Non-pigmented ciliary epithelial cell (primary cell): ENCODE measurements at places on chromosomes 6 and 20.

GRCh38 chr6:26336355-26337198 lies 28.4 kb upstream of the BTN3A2 start:
- DNase-seq: no peak

GRCh38 chr6:15572296-15573016 lies 90.4 kb downstream of the DTNBP1 start:
- DNase-seq: no peak

DNA sequence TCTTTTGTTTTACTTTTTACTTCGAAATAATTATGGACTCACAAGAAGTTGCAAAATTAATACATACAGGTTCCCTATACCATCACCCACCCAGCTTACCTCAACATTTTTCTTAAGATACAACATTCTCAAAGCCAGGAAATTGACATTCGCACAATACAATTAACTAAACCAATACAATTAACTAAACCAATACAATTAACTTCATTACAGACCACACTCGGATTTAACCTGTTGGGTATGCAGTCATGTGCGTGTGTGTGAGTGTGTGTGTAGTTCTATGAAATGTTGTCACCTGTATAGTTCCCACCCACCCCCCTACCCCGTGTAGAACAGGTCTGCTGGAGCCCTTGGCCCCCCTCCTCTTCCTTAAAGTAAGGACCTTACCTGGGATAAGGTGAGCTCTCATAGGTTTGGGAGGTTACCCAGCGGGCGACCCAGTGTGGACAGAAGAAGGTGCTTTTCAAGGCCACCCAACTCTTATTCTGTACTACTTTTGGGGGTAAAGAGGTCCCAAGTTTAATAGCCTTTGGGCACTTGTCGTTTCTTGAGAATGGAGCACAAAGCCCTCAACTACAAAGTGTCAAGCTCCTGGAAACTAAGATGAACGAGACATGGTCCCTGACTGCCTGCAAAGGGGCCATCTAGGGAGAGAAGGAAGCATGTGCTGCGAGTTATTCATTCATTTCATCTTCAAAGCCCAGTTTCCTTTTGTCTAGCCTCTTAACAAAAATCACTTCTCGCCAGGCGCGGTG lies 544 bp upstream of the STK38 start:
- DNase-seq: no peak

- DNase-seq: no peak
Observed at GRCh38 chr6:28353981-28354676, 4.4 kb downstream of the ZKSCAN3 start.

GRCh38 chr20:36173451-36173933 lies 19.0 kb downstream of the EPB41L1 start:
- no peak for DNase-seq
